ENCODE measurements at places on chromosomes 11 and 22. TPM values are rescaled to one million over a fixed set of nuclear protein-coding genes. Genes with fewer than 3 reads are reported as not detected.
A peak's percentile ranks its signal among the peaks of the same experiment; 100 is the strongest.

Gene KRTAP5-11
- total RNA-seq = not detected

Gene LRRC56
- not detected for total RNA-seq

Gene CAPN5
- 7.9 TPM for total RNA-seq

Gene GALNT18
- 53.5 TPM for total RNA-seq

Gene KLHDC7B
- total RNA-seq = not detected

Gene RAB3IL1
- 23.2 TPM for total RNA-seq

Gene GPHA2
- total RNA-seq = not detected

Gene NXPE2
- not detected for total RNA-seq

Gene CDC42EP2
- 20.6 TPM for total RNA-seq

Gene OR52I1
- not detected for total RNA-seq

Gene OR4X2
- total RNA-seq = not detected

- DNase-seq = no peak
Measured at GRCh38 chr11:127109796-127110480, 109.4 kb upstream of the KIRREL3 start.

DNA sequence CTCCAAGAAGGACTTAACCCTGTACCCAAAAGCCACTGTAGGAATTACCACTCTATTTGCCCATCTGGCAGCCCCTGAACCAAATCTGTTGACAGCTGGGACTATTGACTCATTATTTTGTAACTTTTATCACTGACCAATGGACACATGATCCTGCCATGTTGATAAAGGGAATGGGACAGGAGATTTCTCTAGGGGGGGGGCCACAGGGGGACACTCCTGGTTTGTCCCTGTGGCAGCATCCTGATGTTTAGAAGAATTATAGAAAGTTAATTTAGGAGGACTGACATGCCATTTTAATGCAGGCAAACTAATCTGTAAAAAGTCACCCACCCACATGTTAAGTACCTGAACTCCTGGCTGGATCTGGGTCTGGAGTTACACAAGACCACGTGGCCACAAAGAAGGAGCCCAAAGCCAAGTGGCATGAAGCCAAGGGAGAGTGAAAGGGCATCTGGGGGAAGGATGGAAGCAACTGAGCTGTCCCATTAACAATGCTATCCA is 558.1 kb downstream of the ETS1 start:
- DNase-seq = no peak

DNA sequence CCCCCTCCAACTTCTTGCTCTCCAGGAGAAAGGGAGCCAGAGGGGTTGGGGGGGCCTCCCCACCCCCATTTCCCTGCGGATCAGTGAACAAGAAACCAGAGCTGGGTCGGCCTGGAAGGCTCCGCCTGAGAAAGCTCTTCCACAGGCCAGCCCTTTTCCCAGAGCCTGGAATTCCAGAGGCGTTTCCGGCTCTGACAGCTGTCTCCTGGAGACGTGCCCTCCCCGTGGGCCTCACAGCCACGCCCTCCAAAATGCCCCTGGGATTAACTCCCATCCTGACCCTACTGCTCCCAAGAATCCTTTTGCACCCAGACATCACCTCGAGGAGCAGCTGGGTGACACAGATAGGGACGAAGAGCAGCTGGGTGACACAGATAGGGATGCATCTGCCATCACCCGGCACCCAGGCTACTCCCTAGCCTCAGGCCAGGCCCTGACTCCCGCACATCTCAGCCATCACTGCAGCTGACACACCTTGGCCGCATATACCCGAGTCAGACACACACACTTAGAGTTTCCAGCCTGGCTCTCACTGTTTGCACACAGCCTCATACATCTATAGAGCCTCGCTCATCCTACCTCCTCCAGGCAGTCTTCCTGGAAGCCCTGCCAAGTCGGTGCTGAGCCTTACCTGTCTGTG is 7.6 kb upstream of the CDC42EP1 start:
- no peak for DNase-seq

- peak; percentile 92 for DNase-seq
Measured at GRCh38 chr11:11813288-11813962, 28.3 kb upstream of the USP47 start.

GRCh38 chr11:76661834-76662434 is 8.6 kb downstream of the LRRC32 start:
- DNase-seq = no peak

DNA sequence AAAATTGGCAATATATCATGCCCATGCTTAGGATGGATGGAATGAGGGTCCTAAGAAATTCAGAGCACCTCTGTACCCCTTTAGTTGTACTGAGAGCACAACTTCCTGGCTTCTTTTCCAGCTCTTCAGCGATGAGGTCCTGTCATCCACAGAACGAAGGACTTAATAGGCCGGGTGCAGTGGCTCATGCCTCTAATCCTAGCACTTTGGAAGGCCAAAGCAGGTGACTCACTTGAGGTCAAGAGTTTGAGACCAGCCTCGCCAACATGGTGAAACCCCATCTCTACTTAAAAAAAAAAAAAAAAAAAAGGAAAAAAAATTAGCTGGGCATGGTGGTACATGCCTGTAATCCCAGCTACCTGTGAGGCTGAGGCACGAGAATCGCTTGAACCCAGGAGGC is 125.3 kb upstream of the BMAL1 start:
- DNase-seq = no peak

GRCh38 chr11:15969701-15970329 is 386.5 kb downstream of the SOX6 start:
- DNase-seq = no peak

DNA sequence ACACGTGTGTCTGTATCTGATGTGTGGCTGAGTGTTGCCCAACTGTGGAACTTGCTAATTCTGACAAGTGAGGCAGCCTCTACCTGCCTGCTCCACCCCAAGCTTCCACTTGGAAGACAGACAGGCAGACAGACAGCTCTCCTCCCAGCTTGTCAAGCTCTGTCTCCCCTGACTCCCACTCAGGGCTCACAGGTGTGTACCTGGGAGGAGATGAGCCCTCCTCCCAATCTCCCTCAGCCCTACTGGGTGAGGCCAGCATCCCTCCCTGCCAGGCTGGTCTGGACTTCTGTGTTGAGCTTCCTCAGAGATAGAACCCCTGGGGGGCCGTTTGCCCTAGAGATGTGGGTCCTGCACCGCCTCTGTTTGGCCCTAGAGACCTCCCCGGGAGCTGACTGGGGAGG is 1.0 kb upstream of the CHRM1 start:
- no peak for DNase-seq

- peak; percentile 73 for DNase-seq
Measured at GRCh38 chr11:61972672-61973475, 5.4 kb upstream of the FTH1 start.

GRCh38 chr11:130633466-130633865 is 185.0 kb downstream of the ADAMTS15 start:
- DNase-seq = no peak

DNA sequence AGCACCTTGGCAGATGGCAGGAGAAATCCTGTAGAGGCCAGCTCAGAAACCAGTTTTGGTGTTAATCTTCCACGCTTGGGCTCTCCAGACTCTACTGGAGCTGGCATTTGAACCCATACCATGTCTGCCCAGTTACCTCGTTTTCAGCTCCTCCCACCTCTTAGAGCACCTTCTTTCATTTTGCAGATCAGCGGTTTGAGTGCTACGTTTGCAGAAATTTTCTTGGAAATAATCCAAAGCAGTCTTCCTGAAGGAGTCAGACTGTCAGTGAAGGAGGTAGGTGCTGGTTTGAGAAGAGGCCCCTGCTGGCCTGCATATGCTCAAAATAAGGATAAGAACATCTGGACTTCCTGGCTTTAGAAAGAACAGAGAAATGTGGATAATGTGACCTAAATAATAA is 13.7 kb downstream of the COA4 start:
- DNase-seq = no peak

GRCh38 chr11:20966489-20966888 is 297.1 kb downstream of the NELL1 start:
- no peak for DNase-seq

DNA sequence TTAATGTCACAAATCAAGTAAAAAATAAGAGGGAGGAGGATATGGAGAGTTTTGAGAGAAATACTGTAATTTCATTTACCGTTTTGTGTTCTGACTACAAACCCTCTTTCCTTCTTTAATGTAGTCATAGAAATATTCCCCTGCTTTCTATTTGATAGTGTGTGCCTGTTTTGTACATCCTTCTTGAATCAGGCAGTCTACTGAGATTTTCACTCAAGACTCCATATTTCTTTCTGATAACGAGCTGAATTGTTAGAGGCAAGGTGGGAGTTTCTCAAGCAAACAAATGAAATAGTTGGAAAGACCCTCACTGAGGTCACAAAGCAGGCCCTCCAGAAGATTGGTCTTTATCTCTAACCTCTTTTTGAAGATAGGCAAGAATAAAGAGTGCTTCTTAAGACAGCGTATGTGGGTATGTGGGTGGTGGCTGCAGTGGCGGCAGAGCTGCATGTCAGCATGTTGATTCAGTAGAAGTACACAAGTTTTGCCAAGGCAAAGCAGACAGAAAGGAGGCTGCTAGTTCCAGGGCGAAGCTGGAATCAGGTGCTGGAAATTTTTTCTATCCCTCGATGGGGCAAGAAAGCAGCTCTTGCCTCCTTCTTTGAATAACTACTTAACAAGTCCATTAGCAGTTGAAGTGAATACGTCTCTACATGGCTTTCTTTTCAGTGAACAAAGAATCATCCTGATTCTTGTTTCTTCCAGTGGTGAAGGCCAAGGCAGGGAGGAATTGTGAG is 164.2 kb downstream of the FAM76B start:
- DNase-seq = no peak

DNA sequence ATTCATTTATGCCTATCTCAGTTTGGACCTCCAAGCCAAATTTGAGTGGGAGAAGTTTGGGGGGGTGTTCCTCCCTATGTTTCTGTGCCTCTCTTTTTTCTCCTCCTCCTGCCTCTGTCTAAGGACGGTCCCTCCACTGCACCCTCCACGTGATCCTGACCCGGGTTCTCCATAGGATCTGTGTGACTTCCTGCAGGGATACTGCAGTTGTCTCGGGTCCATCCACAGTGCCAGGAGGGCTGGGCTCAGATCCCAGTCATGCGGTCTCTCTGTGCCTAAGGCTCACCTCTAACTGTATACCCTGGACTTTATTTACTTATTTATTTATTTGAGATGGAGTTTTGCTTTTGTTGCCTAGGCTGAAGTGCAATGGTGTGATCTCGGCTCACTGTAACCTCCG is 1354.5 kb downstream of the BRD1 start:
- no peak for DNase-seq

DNA sequence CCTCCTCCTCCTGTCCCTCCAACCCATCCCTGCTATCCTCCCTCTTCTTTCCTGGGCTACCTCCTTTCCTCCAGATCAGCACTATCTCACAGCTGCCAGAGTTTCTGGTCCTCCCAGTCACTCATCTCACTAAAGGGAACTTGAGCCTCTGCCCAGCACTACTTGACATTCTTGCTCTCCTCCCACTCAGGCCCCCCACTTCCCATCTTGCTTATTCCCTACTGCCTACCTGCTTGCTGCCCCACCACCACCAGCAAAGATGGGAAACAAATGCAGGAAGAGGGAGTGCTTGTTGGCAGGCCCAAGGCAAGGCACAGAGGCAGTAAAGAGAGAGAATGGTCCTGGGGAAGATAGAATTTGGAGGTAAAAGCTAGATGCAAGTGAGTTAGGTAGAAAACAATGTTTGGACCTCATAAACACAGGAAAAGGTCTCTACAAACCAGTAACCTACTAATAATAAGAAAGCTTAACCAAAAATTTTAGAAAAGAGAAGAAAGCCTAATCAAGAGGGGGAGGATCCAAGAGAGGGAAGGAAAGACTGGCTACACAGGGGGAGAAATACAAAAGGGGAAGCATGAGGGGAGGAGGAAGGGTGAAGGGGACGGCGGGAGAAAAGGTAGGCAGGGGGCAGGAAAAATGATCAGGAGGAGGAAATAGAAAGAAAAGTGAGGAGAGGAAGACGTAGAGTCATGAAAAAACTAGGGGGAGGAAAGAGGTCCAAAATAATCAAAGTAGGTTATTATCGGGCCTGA is 63.6 kb downstream of the PAK1 start:
- no peak for DNase-seq
